ENCODE measurements at places on chromosomes 16 and 17.

DNA sequence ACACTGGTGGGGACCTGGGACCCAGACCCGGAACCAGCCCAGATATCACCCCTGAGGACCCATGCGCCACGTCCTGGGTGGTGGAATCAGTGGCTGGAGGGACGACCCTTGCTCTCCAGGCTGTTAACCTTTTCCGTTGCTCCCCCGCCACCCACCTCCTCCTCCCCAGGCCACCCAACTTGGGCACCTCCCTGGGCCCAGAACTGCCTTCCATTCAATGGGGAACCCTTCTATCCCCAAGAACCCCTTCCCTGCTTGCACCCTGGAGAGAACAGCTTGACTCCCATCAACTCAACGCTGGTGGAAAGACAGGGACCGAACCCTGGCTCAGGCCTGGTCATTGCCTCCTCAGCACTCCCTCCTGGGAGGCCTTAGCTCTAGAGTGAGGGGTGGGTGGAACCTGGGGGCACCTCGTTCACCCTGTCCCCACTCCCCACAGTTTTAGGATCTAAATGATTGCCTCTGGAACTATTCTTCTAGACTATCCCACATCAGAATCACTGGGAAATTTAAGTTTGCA is 5.7 kb upstream of the IL32 start:
- DNase-seq: no peak

DNA sequence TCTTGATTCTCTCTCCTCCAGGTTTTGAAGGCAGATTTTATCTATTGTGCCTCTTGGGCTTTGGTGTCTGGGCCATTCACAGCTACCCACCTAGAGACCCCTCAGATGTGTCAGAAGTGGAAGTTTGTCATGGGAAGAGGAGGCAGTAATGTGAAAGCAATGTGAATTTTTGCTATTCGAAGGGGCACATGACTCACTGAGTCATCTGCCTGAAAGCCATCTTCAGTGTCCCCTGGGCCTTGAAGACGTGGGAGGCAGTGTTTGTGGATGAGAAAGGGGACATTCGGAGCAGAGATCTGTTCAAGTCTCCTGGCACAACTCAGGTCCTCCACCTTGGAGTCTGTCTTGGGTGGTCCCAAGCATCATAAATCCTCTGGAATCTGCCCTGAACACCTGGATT is 530.2 kb downstream of the NPIPA7 start:
- no peak for DNase-seq

- no peak for DNase-seq
These were observed 38.6 kb upstream of the SLFN13 start for GRCh38 chr17:35486920-35487732.

DNA sequence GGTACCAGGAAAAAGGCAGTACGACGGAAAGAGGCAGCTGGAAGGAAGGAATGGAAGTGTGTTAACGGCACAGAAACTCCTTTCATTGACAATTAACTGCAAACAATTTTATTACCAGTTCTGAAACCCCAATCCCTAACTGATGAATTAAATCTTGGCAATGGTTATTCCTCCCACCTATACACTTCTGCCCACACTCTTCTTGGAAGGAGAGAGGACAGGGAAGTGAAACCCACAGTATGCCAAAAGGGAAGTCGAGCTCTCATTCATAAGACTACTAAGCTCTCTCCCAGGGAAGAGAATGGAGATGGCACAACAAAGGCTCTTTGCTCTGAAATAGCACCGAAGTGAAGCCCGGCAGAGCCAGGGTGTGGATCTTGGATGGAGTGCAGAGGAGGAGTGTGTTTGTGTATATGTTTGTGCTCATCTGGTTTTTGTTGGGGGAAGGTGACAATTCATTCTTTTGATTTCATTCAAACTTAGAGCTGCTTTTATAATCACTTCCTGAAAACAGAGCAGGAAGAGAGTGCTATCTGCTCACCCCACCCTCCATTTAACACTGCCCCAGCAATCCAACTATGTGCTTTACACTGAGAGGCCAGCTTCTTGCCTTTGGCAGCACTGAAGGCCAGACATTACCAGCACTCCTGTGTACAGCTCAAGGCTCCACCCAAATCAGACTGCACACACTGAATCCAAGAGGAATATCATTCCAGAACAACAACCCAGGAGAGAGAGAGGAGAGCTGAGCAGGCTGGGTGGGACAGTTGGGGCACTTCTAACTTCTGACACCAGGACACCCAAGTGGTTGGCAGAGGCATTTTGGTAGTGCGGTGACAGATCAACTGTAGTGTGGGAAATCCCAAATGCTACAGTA is 68.7 kb downstream of the HIC1 start:
- no peak for DNase-seq

GRCh38 chr17:59842901-59843652 is 49.7 kb downstream of the TUBD1 start:
- no peak for DNase-seq

DNA sequence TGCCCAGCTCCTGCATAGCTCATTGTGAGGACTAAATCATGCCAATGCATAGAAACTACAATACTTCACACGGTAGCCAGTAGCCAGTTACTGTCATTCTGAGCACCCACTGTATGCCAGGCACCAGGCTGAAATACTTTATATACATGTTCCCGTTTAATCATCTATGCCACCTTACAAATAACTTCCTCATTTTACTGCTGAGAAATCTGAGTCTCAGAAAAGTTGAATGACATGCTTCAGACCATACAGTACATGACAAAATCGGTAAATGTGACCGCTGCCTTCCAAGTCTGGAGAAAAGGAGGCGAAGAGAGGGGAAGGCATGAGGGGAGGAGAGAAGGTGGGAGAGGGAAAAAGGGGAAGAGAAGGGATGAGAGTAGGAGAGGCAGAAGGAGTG is 9.2 kb upstream of the TLCD3B start:
- DNase-seq: no peak

- no peak for DNase-seq
These were observed 34.9 kb downstream of the UBE2G1 start for GRCh38 chr17:4331614-4332013.

DNA sequence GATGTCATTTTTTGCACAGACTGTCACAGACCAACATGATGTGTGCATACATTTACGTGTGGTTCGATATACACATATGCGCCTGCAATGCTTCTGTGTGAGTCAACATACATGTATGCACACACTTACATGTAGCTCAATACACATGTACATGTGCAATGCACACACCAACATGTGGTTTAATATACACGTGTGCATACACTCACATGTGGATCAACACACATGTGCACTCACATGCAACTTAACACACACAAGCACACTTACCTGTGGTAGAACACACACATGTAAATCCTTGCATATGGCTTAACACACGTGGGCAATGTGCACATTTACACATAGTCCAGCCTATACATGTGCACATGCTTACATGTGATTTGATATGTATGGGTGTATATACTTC is 97.5 kb downstream of the CYLD start:
- no peak for DNase-seq

- DNase-seq: no peak
These were observed 1.1 kb upstream of the SLC47A2 start for GRCh38 chr17:19717411-19717908.

- DNase-seq: no peak
These were observed 4.1 kb downstream of the ASIC2 start for GRCh38 chr17:33288954-33289353.

- DNase-seq: no peak
These were observed 34.7 kb downstream of the ANKRD40 start for GRCh38 chr17:50672831-50673551.

DNA sequence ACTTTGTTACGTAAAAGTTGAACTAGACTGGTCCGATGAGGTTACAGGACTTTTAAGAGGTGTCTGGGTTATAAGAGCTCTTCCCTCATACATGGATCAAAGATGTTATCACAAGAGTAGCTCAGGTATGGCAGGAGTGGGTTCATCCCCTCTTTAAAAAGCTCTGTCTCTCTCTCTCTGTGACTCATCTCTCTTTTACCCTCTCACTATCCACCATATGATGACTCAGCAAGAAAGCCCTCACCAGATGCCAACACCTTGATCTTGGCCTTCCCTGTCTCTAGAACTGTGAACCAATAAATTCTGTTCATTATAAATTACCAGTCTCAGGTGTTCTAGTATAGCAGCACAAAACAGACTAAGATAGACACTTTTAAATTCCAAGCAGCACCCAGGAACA is 1.9 kb upstream of the CLEC19A start:
- DNase-seq: no peak

DNA sequence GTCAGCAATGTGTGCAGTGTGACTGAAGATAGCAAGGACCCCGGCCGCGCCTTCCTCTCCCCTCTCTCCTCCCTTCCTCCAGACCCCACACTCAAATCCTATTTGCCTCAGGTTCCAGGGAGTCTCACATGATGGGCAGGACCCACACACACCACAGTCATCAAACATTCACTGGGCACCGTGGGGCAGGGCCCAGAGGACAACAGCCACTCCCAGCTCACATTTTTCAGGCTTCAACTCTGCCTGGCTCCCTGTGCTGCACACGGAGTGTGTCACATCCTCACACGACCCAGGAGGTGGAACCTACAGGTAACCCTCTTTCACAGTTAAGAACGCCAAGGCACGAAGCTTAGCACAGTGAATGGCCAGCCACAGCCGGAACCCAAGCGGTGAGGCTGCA is 30.5 kb downstream of the PEMT start:
- DNase-seq: no peak

DNA sequence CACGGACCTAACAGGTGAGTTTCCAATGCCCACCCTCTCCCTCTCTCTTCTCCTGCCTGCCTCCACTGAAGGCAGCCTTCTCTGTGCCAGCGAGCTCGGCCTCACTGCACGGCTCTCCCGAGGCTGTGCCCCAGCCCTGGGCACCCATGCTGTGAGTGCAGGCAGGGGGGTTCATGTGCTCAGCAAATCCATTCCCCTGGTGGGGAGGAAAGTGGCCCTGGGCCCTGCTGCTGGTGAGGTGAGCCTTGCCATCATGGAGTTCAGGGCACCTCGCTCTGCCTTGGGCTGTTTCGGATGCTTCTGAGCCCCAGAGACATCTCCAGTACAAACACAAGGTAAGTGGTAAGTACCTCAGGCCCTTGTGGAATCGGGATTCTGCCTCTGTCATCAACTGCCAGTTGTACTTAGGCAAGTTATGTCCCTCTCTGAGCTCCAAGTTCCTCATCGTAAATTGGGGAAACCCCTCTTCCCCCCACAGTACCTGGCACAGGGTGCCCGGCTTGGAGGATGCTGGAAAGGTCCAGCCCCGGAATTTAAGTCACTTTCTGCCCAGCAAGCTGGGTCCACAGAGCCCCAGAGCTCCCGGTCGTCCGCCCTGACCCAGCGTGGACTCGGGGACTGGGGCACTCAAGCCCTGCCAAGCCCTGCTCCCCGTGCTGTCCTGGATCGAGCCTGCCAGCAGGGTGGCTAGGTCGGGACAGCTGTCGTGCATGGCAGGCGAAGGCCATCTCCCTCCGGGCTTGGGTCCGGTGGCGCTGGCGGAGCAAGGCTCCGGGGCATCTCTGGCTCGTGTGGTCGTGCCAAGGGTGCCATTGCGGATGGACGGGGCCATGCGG is 684 bp upstream of the NUDT16L1 start:
- DNase-seq: no peak

- no peak for DNase-seq
These were observed 996 bp downstream of the SUMO2 start for GRCh38 chr17:75181608-75182318.

DNA sequence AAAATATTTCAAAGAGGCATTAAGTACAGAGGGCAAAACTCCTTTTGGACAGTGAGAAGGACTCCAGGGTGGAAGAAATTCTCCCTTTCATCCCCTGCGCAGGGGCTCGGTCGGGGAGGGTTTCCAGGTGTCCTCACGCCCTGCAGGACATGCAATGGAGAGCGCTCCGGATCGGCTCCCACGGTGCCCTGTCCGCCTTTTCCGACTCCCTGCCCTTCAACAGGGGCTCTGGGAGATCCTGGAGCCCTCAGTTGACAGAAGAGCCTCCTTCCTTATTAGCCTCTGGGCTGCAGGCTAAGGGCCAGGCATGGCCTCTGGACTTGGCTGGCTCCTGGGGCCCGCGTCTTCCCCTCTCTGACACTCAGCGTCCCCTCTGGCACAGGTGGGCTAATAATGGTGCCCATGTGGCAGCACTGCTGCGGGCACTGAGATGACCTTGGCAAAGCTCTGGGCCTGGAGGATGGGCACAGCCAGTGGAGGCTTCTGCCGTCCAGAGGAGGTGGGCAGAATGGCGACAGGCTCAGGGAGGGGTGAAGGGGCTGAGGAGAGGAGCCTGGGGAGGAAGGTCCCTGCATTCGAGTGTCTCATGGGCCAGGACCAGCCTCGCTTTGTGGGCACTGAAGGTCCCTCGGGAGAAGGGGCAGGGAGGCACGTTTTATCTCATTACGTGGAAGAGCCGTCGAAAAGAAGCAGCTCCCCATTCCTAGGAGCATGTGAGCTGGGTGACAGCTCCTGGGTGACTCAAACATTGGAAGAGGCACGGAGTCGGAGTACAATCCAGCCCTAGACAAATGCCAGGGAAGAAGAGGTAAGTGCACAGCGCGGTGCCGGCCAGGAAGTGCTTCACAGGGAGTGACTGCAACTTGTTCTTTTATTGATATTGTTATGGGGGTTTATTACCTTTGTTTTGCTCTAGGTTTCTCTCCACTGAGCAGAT is 161.7 kb downstream of the IRF8 start:
- no peak for DNase-seq

GRCh38 chr17:61310590-61310989 is 89.1 kb upstream of the TBX2 start:
- DNase-seq: no peak

- no peak for DNase-seq
These were observed 18.7 kb upstream of the MEIOB start for GRCh38 chr16:1890708-1891050.

DNA sequence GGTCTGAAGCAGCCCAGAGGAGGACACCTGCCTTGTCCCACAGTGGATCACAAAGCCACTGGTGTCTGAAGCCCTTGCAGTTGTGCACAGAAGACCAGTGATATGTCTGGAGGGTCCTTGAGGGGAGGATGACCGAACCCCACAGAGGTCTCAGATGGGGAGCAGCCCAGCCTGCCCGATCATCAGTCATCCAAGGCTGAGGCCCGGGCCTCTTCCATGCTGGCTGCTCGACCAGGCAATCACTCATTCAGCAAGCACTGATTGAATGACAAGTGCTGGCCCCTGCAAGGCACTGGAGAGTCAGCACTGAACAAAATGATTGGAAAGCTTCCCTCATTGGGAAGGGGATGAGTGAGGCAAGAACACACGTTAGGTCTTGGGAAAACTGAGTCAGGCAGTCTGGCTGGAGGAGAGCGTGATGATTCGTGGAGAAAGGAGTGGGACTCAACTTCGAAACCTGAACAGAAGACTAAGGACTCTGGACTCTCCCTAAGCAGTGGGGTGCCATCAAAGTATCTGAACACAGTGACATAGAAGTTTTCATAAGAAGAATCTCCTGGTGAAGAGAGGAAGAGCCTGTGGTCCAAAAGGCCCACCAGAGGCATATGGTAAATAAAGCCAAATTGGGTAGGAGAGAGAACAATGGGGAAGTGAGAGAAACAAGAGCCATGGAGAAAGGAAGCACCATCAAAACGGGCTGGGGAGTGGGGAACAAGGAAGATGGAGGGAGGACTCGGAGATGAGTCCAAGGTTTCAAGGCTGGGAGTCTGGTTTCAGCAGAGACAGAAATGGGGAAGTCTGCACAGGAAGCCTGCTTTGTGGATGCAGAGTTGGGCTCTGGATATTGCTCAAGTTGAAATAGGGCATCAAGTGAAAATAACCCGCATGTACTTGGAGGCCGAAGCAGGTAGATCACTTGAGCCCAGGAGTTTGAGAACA is 10.2 kb downstream of the PIK3R5 start:
- no peak for DNase-seq

All from iPS DF 6.9 (cell line).